Stimulated activated CD4-positive, alpha-beta T cell treated with anti-CD3 and anti-CD28 coated beads, TNF-alpha, amount 100 ng/mL, for 1 hour (primary cell): ENCODE measurements at places on chromosomes 2 and 18.

- no peak for DNase-seq
Measured at GRCh38 chr18:35132021-35132902, 91.0 kb downstream of the MAPRE2 start.

GRCh38 chr2:101788995-101789970 lies 91.8 kb downstream of the MAP4K4 start:
- no peak for DNase-seq

GRCh38 chr18:14921031-14921430 lies 173.1 kb downstream of the ANKRD30B start:
- DNase-seq, result no peak

- DNase-seq, result no peak
Measured at GRCh38 chr2:171086352-171087290, 74.1 kb downstream of the TLK1 start.

GRCh38 chr2:67213270-67213670 lies 183.9 kb upstream of the ETAA1 start:
- DNase-seq, result no peak

DNA sequence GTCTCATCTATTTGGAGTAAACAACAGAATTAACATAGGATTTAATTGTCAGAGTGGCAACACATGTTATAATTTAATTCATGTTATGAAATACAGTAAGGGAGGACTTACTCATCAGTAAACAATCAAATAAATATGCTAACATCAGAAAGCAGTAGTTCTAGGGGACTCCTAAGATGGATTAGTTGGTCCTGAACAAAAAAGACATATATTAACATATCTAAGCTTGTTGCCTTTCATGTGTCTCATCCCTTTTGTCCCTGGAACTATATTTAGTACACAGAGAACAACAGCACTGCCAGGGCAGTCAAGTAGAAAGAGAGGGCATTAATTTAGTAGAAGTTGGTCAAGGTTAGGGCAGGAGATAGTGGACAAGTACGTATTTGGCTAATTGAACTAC lies 117.8 kb upstream of the FZD5 start:
- DNase-seq, result no peak

GRCh38 chr2:133504566-133505505 lies 63.4 kb downstream of the NCKAP5 start:
- DNase-seq, result no peak

GRCh38 chr2:10370390-10370789 lies 67.7 kb downstream of the HPCAL1 start:
- DNase-seq, result no peak

- DNase-seq, result no peak
Measured at GRCh38 chr2:195542067-195542466, 115.0 kb upstream of the SLC39A10 start.

GRCh38 chr2:183780072-183780471 lies 655.8 kb downstream of the NUP35 start:
- no peak for DNase-seq
